ENCODE measurements at places on chromosomes 1 and 21.

DNA sequence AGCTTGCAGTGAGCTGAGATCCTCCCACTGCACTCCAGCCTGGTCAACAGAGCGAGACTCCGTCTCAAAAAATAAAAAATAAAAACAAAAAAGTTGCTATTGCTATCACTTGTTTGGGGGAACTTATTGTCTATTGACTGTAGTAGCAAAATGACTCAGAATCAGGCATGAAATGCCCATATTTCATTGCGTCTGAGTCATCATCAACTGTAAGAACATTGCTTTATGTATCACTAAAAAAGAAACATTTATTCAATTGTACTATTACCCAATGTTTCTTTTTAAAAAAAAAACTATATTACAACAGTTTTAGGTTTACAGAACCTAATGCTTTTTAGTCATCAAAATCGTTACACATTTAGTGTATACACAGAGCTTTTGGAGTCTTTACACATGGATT is 91.0 kb upstream of the FMN2 start:
- no peak for DNase-seq

GRCh38 chr21:36471254-36471723 is 8.6 kb downstream of the CLDN14 start:
- no peak for DNase-seq

- DNase-seq: no peak
Observed at GRCh38 chr1:116573431-116574095, 2.7 kb upstream of the CD58 start.

- DNase-seq: no peak
Observed at GRCh38 chr1:37448691-37449417, 25.5 kb upstream of the ZC3H12A start.
